BE2C (cell line): ENCODE measurements at places on chromosomes 12 and 14.

- DNase-seq, result no peak
These were observed 11.3 kb upstream of the EML5 start for GRCh38 chr14:88804035-88804434.

- DNase-seq, result no peak
These were observed 3.3 kb downstream of the KRT18 start for GRCh38 chr12:52952076-52952801.

DNA sequence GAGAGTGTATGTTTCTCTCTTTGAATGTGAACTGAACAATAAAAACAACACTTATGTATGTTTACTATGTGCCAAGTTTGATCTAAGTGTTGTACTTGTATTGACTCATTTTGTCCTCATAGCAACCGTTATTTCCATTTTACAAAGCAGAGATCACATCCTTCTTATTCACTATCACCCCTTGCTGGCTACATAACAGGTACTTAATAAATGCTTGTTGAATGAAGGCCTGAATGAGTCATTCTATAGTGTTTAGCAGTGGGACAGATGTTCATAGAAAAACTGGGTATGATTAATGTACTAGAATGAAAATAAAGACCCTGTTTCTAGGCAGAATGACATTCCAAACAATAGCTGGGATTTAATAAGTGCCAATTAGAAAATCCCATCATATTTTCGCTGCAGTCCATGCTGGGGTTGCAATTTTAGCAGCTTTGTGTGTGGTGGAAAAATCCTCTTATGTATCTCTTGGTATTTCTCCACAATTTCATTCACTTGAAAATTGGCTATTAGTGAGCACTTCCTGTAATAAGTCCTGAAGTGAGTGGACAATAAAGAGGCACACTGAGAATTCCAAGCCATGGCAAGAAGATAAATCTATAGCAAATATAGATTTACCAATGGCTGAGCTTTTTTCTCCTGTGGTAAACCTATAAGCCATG is 86.0 kb downstream of the FAR2 start:
- DNase-seq, result no peak

DNA sequence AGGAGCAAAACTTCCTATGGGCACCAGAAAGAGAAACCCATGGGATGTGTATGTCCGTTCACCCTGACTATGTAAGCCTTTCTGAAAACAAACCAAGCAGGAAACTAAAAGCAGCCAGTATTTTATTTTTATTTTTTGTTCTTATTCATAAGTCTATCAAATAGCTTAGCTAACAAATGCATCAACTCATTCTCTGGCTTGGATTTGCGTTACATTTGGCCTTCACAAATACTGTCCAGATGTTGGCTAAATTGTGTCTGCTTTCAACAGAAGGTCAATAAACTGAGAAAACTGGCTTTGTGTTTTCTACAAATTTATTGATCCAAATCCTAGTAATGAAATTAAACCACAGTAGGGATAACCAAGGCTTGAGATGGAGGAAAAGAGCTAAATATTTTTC is 379.0 kb downstream of the NOVA1 start:
- no peak for DNase-seq

DNA sequence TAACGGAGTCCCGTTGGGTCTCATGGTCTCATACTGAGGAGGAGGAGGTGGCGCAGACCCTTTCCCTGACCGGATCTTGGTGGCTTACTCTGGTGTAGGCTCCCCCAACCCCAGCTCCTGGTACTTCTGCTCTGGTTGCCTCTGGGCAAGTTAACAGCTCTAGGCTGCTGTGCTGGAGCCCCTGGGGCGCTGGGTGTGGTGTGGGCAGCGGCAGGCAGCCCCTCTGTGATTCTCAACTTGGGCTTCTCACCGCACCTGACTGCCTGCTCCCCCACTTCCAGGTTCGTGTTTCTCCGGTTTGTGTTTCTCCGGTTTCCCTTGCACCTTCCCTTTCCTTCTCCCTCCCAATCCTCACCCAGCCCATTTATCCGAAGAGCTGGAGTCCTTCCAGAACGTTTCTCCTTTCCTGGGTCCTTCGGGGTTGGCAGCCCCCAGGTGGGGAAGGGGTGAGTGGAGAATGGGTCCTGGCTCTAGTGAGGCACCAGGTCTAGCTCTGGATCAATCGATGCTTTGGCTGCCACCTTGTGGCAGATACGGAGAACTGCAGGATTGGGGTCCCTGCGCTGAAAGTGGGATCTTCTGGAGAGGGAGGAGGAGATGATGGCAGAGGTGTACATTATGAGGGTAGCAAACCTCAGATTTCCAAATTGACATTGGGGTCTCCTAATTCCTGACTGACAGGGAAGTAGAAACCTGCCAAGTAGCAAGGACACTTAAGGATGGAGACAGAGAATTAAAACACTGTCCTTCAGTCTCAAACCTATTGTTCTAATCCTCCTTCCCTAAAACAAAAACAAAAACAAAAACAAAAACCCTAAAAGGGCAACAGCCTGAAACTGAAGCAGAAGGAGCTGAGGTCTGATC is 8.3 kb downstream of the CISTR start:
- DNase-seq, result peak; percentile 57

DNA sequence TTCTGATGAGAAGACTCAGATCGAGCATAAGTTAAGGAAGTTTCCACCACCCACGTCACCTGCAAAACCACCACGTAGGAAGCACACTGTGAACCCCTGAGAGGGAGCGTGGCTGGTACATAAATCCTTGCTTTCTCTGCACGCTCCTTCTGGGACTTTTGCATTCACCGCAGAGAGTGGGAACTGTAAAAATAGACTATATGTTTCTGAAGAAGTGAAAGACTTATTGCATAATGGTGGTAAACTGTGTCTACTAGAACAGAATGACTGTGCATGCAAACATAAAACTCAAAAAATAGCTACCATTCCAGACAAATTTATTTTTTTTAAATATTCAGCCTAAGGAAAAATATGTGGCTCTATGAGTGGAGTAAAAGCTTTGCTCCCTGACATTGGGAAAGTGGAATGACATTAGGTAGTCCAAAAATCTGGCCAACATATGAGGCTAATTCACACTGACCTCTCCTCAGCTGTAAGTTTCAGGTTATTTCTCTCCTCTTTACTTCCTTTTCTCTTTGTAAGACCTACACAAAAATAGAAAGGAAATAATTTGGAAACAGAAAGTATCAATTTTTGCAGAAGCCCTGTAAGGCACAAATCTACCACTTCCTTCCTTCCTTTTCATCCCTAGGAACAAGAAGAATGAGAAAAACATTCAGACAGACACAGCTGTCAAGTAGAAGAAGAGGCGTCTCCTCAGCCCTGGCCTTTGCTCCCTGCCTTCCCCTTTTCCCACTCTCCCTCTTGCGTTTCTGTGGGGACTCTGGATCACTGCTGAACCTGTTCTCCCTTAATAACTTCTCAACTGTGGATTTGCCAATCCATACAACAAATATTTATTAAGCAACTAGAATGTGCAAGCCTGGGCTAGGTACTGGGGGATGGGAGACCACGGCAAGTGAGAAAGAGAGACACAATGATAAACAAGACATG is 264.3 kb upstream of the FOXN3 start:
- no peak for DNase-seq

GRCh38 chr12:113103756-113104450 is 31.7 kb downstream of the RASAL1 start:
- no peak for DNase-seq

DNA sequence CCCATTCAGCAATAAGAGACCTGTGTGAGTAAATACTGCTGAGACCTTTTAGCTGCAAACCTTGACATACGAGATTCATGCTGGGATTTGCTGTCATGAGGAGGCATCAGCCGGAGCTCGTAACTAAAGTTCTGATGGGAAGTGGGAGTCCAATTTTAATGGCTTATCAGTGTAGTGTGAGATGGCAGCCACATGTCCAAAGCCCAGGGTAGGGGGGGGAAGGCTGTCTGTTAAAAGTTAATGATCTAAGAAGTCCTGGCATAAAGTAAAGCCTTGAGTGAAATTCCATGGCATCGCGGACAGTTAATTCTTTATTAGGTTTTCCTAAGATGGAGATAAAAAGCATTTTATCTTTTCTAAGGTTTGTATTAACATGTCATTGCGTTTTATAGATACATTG is 240.0 kb downstream of the AACS start:
- DNase-seq, result no peak

- no peak for DNase-seq
These were observed 81.9 kb downstream of the CFAP54 start for GRCh38 chr12:96571101-96571862.

DNA sequence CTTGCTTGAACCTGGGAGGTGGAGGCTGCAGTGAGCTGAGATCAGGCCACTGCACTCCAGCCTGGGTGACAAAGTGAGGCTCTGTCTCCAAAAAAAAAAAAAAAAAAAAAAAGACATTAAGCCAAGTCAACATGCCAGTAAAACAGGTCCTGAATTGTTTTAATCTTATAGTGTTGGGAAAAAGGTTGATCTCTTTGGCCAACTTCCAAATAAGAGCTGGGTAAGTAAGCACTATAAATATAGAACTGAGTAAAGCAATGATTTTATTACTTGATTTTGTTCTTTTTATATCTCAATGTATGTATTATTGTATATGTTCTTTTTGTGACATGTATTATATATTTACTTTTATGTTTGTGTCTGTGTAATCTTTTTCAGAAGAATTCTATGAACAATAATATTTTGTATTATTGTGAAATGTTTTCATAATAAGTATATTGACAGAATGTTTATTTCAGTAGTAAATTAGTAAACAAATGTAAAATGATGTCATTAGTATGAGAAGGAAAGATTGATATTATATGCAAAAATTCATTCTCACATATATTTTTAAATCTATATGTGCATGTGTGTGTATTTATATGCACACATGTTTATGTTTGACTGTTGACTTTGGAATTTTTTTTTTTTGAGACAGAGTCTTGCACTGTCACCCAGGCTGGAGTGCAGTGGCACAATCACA is 9.6 kb upstream of the AKAP6 start:
- DNase-seq, result no peak

DNA sequence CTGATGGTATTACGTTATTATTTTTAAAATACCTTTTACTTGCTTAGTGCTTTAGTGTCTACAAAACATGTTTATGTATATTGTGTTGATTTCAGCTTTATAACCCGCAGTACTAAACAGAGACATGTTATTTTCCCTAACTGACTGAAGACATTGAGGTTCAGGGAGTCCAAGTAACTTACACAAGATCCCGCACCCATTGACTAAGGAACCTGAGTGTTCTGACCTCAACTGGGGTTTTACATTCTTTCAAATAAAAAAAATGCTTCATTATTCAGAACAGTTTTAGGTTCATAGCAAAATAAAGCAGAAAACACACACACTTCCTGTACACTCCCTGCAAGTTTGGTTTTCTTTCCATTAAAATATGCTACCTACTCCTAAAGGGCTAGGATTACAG is 60.4 kb upstream of the METAP2 start:
- no peak for DNase-seq

DNA sequence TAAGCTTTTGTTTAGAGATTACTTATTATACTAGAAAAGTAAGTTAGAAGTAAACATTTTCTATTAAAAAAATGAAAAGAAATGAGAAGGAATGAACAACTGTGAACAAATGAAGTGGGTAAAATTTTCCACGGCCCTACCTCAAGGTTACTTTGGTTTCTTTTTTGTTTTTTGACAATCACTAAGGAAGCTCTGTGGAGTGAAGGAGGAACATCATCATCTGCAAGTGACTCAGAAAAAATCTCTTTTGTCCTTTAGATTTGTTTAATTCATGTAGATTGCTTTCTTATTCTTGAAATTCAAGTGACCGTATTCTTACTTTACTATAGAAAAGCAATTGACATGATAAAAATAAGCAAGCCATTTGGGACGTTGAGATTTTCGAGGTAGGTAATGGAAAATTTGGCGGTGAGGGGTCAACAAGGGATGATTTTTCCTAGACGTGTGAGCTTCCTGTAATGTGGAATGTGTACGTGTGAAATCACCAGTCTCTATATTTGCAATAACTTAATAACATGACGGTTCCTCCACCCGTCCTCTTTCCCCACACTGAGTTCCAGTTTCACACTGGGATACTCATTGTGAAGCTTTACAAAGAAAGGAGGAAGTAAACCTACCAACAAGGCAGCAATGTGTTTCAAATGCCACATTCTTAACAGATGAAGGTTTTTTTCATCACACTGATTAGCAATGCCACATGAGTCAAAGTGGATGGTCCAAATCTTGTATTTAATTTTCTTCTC is 62.3 kb upstream of the EGLN3 start:
- DNase-seq, result no peak

GRCh38 chr12:16352481-16352880 is 5.0 kb downstream of the MGST1 start:
- no peak for DNase-seq

- no peak for DNase-seq
These were observed 123.0 kb upstream of the DYRK2 start for GRCh38 chr12:67525617-67525884.

DNA sequence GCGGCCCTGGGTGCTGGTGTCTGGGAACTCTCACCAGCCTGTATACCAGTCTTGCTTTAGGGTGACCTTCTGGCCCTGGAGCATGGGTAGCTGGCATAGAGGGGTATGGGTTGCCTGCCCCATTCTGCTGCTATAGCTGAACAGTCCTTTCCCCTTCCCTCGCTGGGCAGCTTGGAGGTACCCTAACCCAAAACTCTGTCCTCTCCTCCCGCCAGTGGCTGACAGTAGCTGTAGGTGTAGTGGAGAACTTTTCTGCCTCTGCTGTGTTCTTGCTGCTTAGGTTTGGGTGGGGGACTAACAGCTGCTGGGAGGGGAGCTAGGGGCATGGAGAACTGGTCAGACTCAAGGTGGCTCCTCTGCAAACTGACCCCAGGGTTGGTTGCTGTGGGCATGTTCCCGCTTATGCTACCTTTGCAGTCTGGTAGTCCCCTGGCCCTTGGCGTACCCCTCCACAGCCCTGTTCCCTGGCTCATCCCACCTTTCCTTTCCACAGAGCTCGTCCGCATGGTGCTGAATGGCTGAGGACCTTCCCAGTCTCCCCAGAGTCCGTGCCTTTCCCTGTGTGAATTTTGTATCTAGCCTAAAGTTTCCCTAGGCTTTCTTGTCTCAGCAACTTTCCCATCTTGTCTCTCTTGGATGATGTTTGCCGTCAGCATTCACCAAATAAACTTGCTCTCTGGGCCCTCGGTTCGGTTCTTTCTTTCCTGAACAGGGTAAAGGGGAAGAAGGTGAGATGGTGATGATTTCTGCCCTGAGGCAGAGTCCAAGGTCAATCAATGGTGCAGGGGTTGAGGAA is 2.9 kb downstream of the MYL6 start:
- no peak for DNase-seq

GRCh38 chr14:68544081-68544892 is 248.6 kb downstream of the ZFP36L1 start:
- DNase-seq, result no peak

DNA sequence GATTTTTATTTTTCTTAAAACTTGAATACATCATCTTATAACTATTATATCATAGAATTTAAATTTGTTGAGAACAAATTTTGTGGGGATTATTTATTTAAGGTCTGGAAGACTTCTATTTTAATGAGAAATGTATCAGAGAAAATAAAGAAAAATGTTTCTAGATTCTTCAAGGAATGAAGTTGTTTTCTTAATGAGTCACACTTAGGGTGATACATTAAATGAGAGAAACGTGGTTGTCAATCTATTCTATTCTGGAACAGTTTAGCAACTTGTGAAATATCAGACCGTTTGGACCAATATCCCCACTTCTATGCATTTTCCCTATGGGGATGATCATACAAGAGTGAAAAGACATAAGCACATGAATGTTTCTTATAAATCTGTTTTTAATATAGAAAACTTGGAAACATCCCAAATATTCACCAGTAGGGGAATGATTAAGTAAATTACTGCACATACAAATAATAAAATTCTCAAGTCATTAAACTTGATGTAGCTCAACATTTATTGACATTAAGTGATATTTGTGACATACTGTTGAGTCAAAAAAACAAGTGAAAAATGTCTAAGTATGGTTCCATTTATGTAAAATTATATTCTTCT is 88.5 kb downstream of the E2F7 start:
- no peak for DNase-seq

- DNase-seq, result no peak
These were observed 887.0 kb downstream of the TMTC2 start for GRCh38 chr12:83573671-83574070.
